ENCODE measurements at places on chromosomes 11 and 22.

DNA sequence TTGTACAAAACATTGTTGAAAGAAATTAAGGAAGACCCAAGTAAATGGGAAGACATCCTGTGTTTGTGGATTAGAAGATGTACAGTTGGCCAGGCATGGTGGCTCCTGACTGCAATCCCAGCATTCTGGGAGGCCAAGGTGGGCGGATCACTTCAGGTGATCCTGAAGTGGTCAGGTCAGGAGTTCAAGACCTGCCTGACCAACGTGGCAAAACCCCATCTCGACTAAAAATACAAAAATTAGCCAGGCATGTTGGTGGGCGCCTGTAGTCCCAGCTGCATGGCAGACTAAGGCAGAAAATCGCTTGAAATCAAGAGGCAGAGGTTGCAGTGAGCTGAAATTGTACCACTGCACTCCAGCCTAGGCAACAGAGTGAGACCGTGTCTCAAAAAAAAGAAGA, 62.0 kb upstream of the SEPTIN5 start:
- no peak for DNase-seq

- no peak for DNase-seq
Measured at GRCh38 chr11:57512646-57513451, 2.7 kb downstream of the SLC43A1 start.

DNA sequence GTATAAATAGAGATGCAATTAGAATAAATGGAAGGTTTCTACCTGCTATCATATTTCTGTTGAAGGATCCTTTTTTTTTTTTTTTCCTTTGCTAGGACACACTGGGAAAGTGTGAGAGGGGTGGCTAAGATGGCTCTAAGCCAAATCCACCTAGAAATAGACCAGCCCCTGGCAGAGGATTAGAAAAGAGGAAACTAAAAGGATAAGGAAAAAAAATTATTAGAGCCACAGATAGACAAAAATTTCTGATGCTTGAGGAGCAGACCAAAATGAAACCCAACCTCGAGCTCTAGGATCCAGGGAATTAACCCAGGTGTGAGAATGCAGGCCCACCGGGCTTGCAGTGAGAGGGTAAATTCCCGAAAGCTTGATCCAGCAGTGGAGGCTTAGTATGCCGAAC, 262.3 kb downstream of the CADM1 start:
- DNase-seq: no peak

- peak; percentile 61 for DNase-seq
Measured at GRCh38 chr22:46931414-46931813, 169.0 kb downstream of the TBC1D22A start.

- DNase-seq: no peak
Measured at GRCh38 chr11:70145071-70145470, 58.0 kb upstream of the FADD start.

DNA sequence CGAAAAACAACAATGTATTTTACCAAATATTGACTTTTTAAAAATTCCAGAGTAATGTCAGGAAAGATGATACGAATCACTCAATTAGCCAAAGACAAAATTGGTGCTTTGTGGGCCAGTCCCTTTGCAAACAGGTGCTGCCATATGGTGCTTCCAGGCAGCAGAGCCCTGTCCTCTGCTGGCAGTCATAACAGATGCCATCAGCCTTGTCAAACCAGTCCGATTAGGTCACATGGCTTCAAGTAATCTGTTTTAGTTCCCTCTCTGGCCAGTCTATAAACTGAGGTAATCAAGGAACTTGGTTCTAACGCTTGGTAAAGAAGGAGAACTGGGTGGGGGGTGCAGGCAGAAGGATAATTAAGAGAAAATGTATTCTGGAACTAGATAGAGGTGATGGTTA, 49.1 kb upstream of the CAPRIN1 start:
- no peak for DNase-seq

GRCh38 chr22:19892257-19892879, 37.7 kb upstream of the GNB1L start:
- DNase-seq: no peak

GRCh38 chr11:119284344-119285157, 32.4 kb downstream of the MCAM start:
- DNase-seq: no peak

DNA sequence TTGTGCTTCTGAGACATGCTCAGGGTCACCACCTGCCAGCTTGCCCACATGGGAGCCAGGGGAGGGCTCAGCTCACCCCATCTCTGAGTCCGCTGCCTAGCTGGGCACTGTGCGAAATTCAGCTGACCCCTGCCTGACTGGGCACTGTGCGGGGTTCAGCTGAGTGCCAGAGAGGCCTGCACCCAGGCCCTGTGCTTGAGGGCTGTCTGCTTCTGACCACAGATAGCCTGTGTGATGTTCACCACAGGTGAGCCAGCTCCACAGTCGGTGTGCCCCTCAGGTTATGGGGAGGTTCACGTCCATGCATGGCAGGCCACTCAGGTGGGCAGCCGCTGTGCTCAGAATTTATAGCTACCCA, 84.5 kb upstream of the SUSD2 start:
- DNase-seq: no peak

DNA sequence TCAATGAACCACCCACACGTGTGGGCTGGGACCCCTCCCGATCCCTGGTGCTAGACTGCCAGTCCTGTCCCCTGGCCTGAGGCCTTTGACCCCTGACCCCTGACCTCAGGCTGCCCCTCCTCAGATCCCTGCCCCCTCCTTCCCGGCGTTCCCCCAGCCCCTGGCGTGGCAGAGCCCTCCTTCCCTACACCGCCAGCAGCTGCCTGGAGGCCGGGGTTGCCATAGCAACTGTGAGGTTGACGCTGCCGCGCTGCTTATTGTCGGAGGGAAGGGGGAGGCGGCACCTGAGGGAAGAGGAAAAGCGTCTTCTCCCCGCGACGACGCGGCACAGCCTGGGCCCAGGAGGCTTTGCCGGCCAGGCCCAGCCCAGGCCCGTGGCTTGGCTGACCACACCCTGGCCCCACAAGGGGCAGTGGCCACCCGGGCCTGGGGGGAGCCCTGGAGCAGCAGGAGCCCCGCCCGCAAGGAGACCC, 32.6 kb downstream of the SHANK3 start:
- DNase-seq: no peak

DNA sequence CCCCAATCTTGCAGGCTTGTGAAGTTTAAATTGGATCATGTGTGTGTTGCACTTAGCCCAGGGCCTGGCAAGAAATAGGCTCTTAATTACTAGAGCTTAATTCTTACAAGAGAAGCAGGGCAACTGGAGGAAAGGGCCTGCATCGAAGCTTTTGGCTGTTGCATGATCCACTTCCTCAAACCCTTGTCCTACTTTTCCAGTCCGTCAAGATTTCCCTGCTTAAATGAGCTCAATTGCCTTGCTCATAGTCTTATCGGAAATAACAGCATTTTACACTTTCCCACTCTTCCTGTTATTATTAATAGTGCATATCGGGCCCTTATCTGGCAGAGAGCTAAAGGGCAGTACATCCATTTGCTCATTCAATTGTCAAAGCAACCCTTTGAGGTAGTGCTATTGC, 18.1 kb downstream of the DTX4 start:
- no peak for DNase-seq

Measured in SJSA1 (cell line).